ENCODE measurements at places on chromosomes 3 and 15.

GRCh38 chr3:143895805-143896204 lies 47.5 kb upstream of the SLC9A9 start:
- peak; percentile 9 for DNase-seq

DNA sequence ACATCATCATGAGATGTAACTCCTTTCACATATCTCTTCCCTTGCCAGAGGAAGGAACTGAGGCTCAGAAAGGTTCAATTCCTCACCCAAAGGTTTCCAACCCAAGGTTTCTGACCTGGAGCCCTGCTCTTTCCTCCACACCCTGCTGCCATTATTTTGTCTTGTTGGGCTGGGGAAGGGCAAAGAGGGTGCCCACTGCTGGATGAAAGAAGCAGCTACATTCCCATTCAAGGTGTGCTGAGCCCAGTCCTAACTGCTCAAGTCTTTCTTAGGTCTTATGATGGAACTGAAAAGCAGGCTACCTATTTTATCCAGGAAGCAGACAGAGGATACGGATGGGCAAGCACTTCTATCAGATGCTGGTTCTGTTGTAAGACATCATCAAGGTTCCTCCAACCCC lies 258.0 kb upstream of the CTDSPL start:
- peak; percentile 6 for DNase-seq

GRCh38 chr15:62573876-62574275 lies 408.8 kb upstream of the C2CD4B start:
- DNase-seq, result no peak

DNA sequence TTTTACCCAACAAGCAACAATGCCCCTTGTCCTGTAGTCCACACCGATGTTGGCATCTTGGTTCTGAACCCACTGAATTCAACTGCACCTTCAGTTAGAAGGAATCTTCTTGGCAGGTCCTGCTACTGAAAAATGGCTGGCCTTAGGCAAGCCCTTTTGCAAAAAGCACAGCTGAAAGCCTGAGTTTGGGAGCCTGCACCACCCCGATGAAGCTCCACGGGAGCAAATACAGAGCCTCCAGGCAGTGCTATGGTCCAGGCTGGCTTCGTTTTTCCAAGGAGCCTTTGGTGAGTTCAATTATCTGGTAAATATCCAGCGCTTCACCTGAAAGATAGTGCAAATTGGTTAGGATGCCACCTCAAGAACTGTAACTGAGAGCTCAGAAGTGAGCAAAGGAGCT lies 18.1 kb downstream of the POLG start:
- no peak for DNase-seq

DNA sequence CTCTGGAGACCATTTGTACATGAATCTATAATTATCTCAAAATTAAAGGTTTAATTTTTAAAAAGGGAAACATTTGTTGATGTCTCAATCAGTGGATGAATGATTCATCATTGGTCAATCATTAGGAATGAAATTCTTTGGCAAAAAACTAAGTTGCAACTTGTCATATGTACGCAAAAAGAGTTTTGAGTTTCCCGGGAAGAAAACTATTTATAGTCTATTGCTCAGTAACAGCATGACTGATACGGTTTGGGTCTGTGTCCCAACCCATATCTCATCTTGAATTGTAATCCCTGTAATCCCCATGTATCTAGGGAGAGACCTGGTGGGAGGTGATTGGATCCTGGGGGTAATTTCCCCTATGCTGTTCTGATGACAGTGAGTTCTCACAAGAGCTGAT lies 765.8 kb upstream of the ROBO1 start:
- no peak for DNase-seq

GRCh38 chr3:134579141-134579665 lies 71.6 kb downstream of the KY start:
- DNase-seq, result no peak

DNA sequence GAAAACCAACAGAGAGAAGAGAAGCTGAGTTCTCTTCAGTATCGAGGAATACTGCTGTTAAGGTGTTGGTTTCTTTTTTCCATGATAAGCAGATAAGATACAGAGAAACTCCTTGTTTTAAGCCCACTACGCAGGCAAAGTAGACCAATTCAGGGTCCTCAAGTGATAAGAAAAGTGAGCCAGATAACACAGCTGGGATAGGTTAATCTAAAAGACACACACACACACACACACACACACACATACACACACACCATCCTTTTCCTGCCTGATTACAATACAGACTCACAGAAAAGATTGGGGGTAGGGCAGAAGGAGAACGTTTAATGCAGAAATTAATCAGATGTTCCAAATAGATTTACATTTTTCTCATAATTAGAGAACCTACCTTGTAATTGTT lies 6.5 kb upstream of the PHLDB2 start:
- no peak for DNase-seq

DNA sequence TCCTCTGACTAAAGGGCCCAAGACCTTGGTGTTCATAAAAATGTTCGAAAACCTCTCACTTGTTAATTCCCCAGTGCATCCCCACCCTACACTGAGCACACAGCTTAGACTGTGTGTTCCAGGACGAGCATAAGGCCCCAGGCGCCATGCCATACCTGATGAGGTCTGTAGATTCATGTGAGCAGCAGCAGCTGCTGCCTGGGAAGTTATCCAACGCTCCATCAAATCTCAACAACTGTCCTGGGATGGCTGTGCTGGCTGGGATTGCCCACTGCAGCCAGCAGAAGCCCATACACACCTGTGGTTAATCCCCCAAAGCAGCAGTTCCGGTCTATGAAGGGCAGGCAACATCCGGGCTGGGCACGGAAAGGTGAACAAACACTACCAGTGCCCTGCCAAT lies 391.2 kb downstream of the IL20RB start:
- no peak for DNase-seq

DNA sequence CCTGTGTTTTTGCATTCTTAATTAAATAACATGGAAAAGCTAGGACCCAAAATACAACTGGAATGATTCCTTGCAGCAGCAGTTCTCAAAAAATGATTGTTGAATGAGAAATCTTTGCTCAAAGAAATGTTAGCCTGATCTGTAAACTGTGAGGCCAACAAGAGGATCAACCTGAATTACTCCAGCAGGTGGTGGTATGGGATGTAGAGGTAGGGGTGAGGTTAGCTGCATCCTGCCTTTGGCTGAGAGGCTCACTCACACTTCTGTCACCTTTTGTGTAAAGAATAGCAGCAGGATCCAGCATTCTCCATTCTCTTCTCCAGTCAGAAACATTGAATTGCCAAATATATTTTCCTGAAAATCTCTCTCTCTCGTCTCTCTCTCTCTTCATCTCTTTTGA lies 26.5 kb upstream of the FAM98B start:
- no peak for DNase-seq

GRCh38 chr3:117954131-117954530 lies 1080.5 kb downstream of the IGSF11 start:
- DNase-seq, result no peak

DNA sequence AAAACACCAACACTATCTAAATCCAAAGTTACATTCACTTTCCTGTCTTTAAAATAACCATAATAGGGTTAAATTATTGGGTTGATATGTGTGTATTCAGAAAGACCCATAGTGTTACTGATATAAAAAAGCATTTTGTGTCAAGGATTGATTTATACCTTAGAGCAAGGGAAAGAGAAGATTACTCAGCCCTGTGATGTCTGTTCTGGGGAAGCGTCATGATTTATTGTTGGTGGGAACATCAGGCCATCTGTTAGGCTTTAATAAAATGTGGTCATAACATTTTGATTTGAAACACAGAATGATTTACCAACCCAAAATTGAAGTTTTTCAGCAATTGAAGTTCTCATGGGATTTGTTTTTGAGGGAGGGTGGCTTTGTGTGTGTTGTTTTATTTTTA lies 33.2 kb downstream of the SIDT1 start:
- no peak for DNase-seq

- peak; percentile 42 for DNase-seq
Observed at GRCh38 chr3:186994000-186994955, 64.0 kb downstream of the ST6GAL1 start.

DNA sequence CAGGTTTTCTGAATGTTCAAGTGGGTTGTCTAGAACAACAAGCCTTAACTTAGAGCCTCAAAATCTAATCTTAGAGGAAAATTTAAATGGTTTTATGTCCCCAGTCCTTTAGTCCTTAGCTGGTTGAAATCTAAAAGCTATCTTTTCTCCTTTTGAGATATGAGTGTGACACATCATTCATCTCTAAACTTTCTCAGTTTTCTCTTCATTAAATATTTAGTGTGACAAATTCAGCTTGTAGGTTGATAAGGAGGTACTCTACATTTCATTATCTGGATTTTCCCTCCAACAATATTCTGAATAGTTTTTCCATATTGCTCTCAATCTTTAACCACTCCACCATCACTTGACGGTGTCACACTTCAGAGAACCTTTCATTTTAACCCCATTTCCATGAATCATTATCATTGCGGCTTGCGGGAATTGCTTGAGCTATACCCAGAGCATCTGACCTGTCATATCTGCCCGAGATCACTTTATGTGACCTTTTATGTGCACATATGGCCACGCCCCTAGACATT lies 16.1 kb upstream of the ATP8B4 start:
- DNase-seq, result no peak

DNA sequence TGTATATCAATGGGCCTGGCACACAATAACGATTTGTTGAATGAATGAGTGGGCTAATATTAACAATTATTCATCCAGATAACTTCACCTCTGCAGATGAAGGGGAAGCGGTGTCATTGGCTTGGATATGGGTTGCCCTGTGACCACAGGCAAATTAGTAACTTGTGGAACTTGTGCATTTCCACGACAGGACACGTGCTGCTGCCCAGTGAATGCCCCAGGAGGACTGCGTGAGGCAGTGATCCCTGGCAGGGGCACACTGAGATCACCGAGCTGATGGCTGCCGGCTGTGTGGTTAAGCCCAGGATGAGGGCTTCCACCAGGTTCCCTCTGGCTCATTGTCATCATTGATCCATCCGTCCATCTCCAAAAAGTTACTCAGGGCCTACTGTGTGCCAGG lies 84.1 kb upstream of the HACD2 start:
- DNase-seq, result no peak

- DNase-seq, result no peak
Observed at GRCh38 chr3:173037840-173038483, 103.1 kb downstream of the SPATA16 start.

DNA sequence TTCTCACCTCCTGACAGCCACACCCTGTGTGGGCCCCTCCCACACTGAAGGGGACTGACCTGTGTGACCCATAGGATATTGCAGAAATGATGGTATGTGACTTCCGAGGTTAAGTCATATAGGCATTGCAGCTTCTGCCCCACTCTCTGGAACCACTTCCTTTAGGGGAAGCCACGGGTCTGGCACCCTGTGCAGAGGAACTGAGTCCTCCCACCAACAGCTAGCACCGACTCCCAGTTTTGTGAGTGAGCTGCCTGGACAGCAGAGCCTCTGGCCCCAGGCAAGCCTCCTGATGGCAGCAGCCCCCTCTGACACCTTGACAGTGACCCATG lies 24.6 kb upstream of the SLC6A6 start:
- no peak for DNase-seq

GRCh38 chr3:56987238-56987895 lies 73.1 kb upstream of the SPATA12 start:
- DNase-seq, result no peak

GRCh38 chr3:172448661-172449465 lies 607 bp upstream of the GHSR start:
- DNase-seq, result no peak

DNA sequence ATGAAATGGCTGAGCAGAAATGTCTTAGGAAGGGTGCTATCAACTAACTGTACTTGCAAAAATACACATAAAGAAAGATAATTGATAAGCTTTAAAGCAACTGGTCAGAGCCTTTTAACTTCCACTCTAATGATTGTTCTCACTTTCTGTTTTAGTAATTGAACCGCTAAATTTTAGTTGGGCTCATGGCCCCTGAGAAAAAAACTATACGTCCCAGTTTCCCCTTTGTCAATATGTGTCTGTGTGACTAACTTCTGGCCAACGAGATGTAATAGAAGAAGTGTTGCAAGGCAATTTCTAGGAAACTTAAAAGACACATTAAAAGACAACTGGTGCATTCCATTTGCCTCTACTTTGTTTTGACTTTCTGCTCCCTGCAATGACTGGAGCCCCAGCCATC lies 223.9 kb downstream of the NR1D2 start:
- no peak for DNase-seq

DNA sequence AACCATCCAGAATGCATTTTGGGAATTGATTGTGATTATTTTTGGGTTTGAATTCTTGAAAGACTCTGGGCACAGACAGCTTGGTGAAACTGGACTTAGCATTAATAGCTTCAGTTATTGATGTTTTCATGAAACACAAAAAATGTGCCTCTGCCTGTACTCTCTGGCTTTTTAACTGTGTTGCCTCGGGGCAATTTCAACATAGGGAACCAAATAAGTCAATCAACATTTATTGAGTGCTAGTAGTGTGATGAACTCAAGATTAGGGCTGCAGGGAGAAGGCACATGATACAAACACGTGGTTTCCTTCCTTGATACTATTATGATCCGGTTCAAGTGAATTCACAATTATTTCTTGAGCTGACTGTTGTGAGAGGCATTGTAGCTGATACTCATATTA lies 50.8 kb downstream of the UNC13C start:
- DNase-seq, result no peak

- no peak for DNase-seq
Observed at GRCh38 chr15:67143646-67144045, 78.2 kb downstream of the SMAD3 start.

GRCh38 chr3:172152874-172153273 lies 113.5 kb downstream of the FNDC3B start:
- no peak for DNase-seq

DNA sequence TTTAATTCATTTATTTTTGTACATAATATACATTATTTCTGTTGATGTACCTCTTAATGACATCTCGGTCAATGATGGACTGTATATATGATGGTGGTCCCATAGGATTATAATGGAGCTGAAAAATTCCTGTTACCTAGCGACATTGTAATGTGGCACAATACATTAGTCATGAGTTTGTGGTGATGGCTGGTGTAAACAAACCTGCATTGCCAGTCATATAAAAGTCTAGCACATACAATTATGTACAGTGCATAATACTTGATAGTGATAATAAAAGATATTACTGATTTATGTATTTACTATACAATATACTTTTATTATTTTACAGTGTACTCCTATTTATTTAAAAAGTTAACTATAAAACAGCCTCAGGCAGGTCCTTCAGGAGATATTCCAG lies 15.1 kb downstream of the TTC14 start:
- DNase-seq, result no peak

DNA sequence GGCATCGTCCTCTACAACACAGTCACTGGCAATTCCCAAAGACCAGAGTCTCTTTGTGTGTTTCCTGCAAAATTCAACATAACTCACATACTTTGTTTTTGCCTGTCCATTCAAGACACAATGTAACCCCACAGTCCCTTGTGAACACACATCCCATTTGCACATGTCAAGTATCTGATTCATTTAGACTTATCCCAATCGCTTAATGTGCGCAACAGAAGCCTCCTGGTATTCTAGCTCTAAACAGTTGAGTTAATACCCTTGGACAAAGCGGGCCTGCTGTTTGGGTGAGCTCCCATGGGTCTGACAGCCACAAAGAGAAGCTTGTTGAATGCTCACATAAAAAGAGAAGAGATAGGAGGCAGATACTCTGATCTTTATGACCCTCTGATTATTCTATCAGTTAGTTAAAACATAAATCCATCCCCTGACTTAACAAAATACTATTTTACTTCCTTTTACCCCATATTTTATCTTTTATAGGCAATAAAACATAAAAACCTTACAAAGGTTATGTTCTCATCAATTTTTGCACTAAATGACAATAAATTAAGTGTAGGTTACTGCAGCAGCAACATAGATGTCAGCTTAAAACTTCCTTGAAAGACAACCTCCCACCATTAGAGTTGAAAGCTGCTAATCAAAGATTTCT lies 79.4 kb downstream of the ANXA2 start:
- DNase-seq, result no peak

GRCh38 chr3:52237657-52238172 lies 1.2 kb downstream of the TWF2 start:
- peak; percentile 53 for DNase-seq
